CD8-positive, alpha-beta T cell (primary cell): ENCODE measurements at places on chromosomes 7 and 10.
A peak's percentile ranks its signal among the peaks of the same experiment; 100 is the strongest.

- no peak for DNase-seq
These were observed 138.5 kb upstream of the MGMT start for GRCh38 chr10:129328546-129328945.

DNA sequence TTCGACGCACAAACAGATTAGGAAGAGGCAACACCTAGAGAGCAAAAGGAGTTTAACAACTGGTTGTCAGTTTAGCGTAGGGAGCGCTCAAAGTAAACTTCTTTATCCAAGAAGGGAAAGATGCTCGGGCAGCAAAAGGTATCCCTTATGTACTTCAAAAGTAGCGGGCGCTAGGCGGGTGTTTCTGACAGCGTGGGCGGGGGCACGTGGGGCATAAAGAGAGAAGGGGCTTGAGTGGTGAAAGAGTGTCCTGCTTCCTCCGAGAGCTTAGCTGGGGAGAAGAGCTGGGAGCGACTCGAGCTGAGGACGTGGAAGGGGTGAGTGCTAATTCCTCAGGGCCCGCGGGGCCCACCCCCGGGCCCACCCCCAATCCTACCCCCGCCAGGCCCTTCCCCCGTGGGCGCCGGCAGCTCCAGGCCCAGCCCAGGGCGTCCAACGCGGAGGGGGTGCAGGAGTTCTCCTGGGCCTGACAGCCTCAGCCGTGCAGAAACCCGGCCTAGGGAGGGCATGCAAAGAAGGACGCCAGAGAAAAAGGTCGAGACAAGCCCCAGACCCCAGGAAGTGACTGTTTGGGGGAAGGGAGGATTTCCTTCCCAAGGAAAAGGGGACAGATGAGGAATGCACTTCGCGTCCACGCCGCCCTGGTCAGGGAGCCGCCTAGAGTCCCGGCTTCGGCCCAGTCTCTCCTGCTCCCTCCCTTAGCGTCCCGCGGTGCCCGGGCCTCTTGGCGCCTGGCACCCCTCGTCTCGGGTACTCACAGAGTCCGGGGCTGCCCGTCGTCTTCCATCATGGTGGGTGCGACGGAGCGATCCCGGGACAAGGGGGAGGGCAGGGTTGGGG lies 868 bp downstream of the TIAL1 start:
- peak; percentile 54 for DNase-seq

DNA sequence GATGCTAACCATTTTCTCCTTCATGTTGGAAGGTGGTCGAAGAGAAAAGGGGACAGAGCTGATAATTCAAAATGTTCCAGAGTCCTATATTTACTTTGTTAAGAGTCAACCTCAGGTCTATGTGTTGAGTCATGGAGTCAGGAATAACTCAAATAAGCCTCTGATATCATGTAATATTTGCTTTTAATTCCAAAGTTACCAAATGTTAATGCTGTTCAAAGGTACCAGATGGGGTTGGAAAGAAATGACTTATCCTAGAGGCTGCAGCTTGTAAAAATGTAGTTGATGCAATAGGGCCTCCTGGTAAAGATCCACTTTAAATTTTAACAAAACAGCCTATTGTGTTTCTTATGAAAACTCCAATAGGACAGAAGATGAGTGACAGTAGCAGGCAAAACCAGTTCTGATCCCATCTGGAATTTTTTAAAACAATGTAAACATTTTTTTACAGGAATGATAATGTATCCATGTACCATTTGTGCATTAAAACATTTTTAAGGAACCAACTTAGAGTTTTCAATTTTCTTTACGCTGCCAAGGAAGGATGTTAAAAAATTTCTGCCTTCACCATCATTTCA lies 218.2 kb downstream of the ANK3 start:
- no peak for DNase-seq

- no peak for DNase-seq
These were observed 70.5 kb downstream of the SHH start for GRCh38 chr7:155741805-155742204.

DNA sequence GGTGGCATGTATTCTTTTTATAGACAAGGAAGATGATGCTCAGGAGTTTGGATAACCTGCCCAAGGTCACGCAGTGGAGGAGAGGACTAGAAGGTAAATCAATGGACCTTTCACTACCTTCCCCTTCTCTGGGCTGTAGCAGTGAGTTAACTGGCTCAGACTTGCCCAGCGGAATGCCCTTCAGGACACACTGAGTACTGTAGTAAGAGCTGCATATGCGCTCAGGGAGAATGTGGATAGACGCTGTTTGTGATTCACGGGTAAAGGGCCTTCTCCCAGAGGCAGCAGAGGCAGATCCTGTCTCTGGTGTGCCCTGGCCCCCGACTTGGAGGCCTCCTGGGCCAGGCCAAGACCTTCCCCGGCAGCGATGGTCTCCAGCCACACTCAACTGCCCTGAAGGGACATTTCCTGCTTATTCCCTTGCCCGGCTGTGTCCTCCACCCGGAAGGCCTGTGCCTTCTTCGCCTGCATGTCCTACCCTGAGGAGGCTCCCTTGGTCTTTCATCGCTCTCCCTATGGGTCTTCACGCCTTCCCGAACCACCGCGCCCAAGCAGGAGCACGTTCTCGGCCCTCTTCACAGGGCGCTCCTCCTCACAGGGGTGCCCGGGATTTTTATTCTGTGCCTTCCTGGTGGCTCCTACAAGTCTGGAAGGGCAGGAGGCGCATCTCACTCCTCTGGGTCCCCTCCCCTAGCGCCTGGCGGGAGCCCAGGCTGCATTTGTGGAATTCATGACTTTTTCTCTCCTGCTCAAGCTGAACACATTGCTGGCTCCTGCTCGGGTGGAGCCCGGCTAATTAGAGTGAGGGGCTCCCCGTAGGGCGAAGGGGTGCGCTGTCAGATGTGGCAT lies 1.8 kb upstream of the IKZF1 start:
- DNase-seq: no peak

GRCh38 chr7:75885036-75885435 lies 6.2 kb downstream of the RHBDD2 start:
- no peak for DNase-seq

DNA sequence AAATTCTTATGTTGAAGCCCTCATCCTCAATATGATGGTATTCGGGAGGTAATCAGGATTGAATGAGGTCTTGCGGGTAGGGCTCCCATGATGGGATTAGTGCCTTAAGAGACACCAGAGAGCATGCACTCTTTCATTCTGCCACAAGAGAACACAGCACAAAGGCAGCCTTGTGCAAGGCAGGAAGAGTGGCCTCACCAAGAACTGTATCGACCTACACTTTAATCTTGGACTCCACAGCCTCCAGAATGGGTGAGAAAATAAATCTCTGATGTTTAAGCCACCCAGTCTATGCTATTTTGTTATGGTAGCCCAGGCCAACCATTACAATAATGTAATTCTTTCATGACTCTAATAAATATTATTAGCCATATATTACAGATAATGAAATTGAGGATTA lies 8.4 kb downstream of the SEM1 start:
- no peak for DNase-seq

- DNase-seq: no peak
These were observed 47.3 kb upstream of the PIP4K2A start for GRCh38 chr10:22761569-22762220.
